Spinal cord (tissue), 10 donors: ENCODE measurements at places on chromosomes 3 and 15.

DNA sequence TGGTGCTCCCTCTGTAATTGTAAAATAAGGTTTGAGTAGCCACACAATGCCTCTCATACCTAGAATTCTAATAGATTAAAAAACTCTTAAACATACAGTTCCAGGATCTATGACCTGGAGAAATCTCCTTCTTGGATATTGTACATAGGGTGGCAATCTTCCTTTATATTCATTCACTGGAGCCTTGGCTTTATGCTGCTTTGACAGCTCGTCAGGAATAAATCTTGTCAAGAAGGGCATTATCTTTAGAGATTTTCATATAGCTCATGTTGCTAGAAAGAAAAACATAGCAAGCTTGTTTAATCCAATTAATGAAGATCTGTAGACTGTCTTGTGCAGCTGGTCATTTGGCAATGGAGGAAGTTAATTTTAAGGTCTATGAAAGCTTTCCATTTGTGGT, 131.1 kb downstream of the PYDC2 start:
- no peak overlapping the region for H3K4me3 ChIP-seq
- no peaks in the 10 kb centered on the region for H3K27me3 ChIP-seq
- H3K27ac ChIP-seq: no peak overlapping the region
- H3K36me3 ChIP-seq: no peaks in the 10 kb centered on the region
- H3K4me1 ChIP-seq: no peaks in the 10 kb centered on the region
- no peak for DNase-seq

- no peak for DNase-seq
- H3K4me3 ChIP-seq: no peak overlapping the region
- H3K27ac ChIP-seq: no peak overlapping the region
- H3K36me3 ChIP-seq: peaks cover 82% of the 10 kb centered on the region
- no peaks in the 10 kb centered on the region for H3K27me3 ChIP-seq
- H3K4me1 ChIP-seq: peaks cover 10% of the 10 kb centered on the region
These were observed 8.6 kb downstream of the PLA2G4B start for GRCh38 chr15:41847206-41847605.

DNA sequence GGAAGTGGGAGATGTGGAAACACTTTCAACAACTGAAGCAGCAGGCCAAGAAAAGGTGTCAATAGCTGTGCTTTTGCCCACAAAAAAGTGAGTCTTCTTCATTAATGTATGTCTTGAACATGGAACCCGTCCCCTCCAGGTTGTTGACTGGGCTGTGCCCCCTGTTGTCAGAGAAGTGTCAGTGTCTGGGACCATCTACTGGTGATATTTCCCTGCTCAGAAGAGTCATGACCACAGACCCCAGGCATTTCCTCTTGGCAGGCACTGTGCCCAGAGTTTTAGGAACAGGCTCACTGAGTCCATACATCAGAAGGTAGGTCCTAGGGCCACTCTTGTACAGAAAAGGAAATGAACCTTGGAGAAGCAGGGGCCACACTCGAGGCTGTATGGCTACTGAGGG, 54.8 kb upstream of the LARS2 start:
- no peak overlapping the region for H3K4me3 ChIP-seq
- H3K27ac ChIP-seq: no peak overlapping the region
- no peak for DNase-seq
- no peaks in the 10 kb centered on the region for H3K36me3 ChIP-seq
- no peaks in the 10 kb centered on the region for H3K27me3 ChIP-seq

DNA sequence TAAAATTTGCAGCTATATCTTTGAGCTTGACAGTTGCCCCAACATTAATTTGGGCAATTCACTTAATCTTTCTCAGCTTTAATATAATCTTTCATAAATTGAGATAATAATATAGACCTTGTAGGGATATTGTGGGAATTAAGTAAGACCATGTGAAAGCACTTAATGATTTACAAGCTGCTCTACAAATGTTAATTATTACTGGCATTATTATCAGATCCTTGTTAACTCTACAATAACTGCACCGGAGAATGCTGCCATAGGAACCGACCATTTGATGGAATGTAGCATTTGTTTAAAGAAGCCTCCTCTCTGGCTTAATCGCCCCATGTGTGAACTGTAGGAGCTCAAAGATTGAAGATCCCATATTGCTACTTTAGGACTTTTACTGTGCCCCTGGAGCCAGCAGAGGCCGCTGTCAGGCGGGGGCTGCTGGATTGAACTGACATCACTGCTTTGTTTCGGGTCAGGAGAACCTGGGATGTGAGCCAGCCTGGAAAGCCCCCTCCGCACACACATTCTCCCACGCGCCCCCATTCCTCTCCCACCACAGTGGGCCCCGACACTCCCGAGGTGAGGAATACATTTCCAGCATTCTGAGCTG, 154.2 kb upstream of the TNIK start:
- H3K4me1 ChIP-seq: peaks cover 4% of the 10 kb centered on the region
- no peak for DNase-seq
- H3K4me3 ChIP-seq: no peak overlapping the region
- no peak overlapping the region for H3K27ac ChIP-seq

DNA sequence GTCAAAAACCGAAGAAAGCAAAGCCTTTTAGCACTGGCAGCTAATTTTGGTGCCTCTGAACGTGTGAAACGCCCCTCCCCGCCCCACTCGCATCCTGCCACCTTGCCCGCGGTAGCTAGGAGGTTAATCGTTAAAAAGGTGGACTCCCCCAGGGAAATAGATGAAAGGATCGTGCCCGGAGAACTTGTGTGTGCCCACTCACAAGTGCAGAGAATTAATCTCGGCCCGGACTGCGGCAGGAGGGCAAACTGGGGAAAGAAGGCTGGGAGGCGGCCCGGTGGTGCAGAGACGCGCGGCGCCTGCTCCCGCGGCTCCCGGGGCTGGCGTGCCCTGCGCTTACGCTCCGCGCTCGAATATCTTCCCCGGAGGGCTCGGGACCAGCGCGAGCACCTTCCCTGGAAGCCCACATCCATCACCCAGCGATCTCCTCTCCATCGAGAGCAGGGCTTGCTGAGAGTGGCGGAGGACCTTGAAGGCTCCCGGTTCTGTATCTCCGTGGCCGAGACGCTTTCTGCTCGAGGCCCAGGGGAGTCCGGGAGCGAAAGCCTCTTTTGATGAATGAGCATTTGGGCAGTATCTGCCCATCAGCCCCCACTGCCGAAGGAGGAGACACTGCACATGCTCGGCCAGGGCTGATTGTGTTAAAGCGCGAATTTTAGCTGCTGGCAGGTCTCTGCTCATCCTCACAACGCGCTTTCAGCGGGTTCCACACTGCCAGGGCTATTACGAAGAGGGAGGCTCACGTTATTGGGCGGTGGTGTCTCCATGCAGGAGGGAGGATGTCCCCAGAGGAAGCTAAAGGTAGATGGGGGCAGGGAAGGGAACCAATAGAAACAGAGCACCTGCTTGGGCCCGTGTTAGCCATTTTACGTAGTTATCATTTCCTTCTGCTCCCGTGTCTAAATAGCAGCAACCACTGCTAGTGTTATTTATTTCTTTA, 1.3 kb upstream of the SPTSSB start:
- peaks cover 20% of the 10 kb centered on the region for H3K4me1 ChIP-seq
- H3K27me3 ChIP-seq: peaks cover 3% of the 10 kb centered on the region
- H3K36me3 ChIP-seq: no peaks in the 10 kb centered on the region
- DNase-seq: peak; percentile 58
- peak overlapping the region; percentile 60 for H3K4me3 ChIP-seq

GRCh38 chr15:84604826-84605553, 4.2 kb downstream of the ZSCAN2 start:
- H3K27me3 ChIP-seq: no peaks in the 10 kb centered on the region
- peaks cover 26% of the 10 kb centered on the region for H3K4me1 ChIP-seq
- H3K36me3 ChIP-seq: peaks cover 34% of the 10 kb centered on the region
- no peak overlapping the region for H3K27ac ChIP-seq
- no peak for DNase-seq
- H3K4me3 ChIP-seq: no peak overlapping the region

GRCh38 chr3:6260551-6261191, 600.2 kb upstream of the GRM7 start:
- H3K4me1 ChIP-seq: no peaks in the 10 kb centered on the region
- H3K27ac ChIP-seq: no peak overlapping the region

DNA sequence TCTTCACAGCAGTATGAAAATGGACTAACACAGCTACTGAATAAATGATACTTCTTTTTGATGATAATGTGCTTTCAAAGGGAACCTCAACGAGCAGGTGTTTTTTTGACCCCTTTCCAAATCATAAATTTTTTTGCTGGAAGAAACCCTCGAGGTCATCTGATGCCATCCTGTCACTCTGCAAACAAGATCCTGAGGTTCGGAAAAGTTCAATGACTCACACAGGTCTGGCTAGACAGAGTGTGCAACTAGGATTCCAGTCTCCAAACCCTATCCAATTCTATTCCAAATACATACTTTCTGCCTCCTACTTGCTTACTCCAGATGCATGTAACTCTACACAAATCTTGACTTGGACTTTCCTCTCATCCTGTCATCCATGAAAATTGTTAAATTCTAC, 124.7 kb downstream of the NEDD4 start:
- DNase-seq: no peak
- H3K4me3 ChIP-seq: no peak overlapping the region
- no peaks in the 10 kb centered on the region for H3K36me3 ChIP-seq
- no peaks in the 10 kb centered on the region for H3K4me1 ChIP-seq
- no peaks in the 10 kb centered on the region for H3K27me3 ChIP-seq

- no peaks in the 10 kb centered on the region for H3K27me3 ChIP-seq
- H3K36me3 ChIP-seq: peaks cover 30% of the 10 kb centered on the region
- no peak for DNase-seq
These were observed 117.9 kb downstream of the CORO2B start for GRCh38 chr15:68696414-68697363.

GRCh38 chr3:137509354-137510045, 254.6 kb upstream of the SOX14 start:
- H3K27ac ChIP-seq: no peak overlapping the region
- H3K4me1 ChIP-seq: peaks cover 4% of the 10 kb centered on the region
- H3K4me3 ChIP-seq: no peak overlapping the region

DNA sequence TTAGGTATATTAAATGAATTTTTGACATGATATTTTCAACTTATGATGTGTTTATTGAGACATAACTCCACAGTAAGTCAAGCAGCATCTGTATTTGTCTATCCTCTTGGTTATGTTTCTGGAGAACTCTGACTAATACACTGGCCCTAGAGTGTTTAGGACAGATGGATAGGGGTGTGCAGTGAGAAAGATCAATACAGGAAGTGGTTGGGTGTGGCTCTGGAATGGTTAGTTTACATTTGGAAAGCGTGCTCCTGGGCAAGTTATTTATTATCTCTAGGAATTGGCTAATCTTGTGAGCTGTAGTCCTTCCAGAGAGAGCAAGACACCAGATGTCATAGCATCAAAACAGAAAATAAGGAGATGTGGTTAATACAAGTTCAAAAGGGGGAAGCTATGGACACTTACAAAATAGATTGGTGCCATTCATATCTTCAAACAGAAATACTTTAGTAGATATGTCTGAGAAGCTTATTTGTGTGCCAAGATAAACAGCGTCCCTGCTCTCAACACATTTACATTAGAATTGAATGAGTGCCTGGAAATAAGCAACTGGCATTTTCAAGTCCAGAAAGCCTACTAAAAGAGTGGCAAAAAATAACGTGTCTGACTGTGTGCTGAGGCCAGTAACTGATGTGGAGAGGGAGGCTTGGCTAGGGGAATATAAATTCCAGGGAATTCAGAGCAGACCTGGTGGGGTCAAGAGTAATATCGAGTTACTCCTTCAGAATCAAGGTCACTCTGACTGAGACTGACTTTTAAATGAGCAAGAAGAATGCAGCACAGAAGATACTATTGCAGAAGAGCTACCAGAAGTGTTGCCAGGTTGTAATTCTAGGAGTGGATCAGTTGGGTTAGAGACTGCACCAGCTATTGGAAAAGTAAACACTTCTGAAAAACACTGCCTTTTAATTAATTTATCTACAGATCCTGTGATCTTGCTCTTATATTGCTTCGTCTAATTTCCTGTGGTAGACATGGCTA, 33.4 kb upstream of the PLAAT1 start:
- H3K4me3 ChIP-seq: no peak overlapping the region
- DNase-seq: no peak
- no peaks in the 10 kb centered on the region for H3K4me1 ChIP-seq

- no peak overlapping the region for H3K4me3 ChIP-seq
- no peaks in the 10 kb centered on the region for H3K36me3 ChIP-seq
- no peaks in the 10 kb centered on the region for H3K27me3 ChIP-seq
- DNase-seq: no peak
- H3K4me1 ChIP-seq: no peaks in the 10 kb centered on the region
These were observed 10.3 kb upstream of the EIF1B start for GRCh38 chr3:40299130-40299720.
